H9 (cell line): ENCODE measurements at places on chromosomes 16 and 17. TPM values are rescaled to one million over a fixed set of nuclear protein-coding genes. Genes with fewer than 3 reads are reported as not detected.

Gene TM4SF5
- total RNA-seq, result not detected in 2 replicates

Gene SCNN1B
- 0.11 and 0.35 TPM in 2 replicates for total RNA-seq

Gene SULT1A4
- total RNA-seq, result 1.9 and 7.6 TPM in 2 replicates

Gene TMEM11
- total RNA-seq, result 32.5 and 34.3 TPM in 2 replicates

Gene ABCA6
- not detected in 2 replicates for total RNA-seq

Gene FOXC2
- 0.07 TPM in 1 of 2 replicates, not detected in the other for total RNA-seq

Gene SPATA22
- total RNA-seq, result not detected in 2 replicates

Gene FAM234A
- 94.9 and 98.8 TPM in 2 replicates for total RNA-seq

Gene SEZ6L2
- total RNA-seq, result 44.7 and 50.8 TPM in 2 replicates

Gene MYO15B
- 35.3 and 41.9 TPM in 2 replicates for total RNA-seq
